ENCODE measurements at places on chromosomes 11 and 22. TPM values are rescaled to one million over a fixed set of nuclear protein-coding genes. Genes with fewer than 3 reads are reported as not detected.

The TSG101 gene
- 72.8 TPM for total RNA-seq

The APOL5 gene
- not detected for total RNA-seq

The OR2AT4 gene
- not detected for total RNA-seq

The SPI1 gene
- total RNA-seq, result 15.2 TPM

The CARD16 gene
- total RNA-seq, result 5.9 TPM

The FIBIN gene
- 41.6 TPM for total RNA-seq

The SERPIND1 gene
- total RNA-seq, result 0.29 TPM

DNA sequence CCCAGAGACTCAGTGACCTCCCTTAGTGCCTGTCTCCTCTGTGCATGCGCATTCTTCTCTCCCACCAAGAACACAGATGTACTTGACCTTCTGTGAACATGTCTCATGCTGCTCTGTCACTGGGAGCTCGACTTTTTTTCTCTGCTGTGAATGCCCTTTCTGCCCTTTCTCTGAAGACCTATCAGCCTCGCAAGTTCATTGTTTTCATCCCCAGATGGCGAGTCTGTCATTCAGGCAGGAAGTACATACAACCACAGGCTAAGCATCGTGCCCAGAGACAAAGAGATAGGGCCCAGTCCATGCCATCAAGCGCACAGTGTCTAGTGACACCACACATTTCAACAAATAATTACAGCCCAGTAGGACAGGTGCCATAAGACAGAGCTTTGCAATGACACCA lies 50.4 kb upstream of the RAB1B start:
- no peak for DNase-seq
- H3K27me3 ChIP-seq, result no peaks in the 10 kb centered on the region
- H3K4me3 ChIP-seq, result no peak overlapping the region
- no peak overlapping the region for H3K27ac ChIP-seq
- peaks cover 3% of the 10 kb centered on the region for H3K36me3 ChIP-seq
- no peaks in the 10 kb centered on the region for H3K4me1 ChIP-seq

GRCh38 chr11:11471201-11471600 lies 118.2 kb upstream of the CSNK2A3 start:
- no peak for DNase-seq
- H3K27me3 ChIP-seq, result no peaks in the 10 kb centered on the region
- H3K4me3 ChIP-seq, result no peak overlapping the region
- no peaks in the 10 kb centered on the region for H3K36me3 ChIP-seq
- no peaks in the 10 kb centered on the region for H3K4me1 ChIP-seq

GRCh38 chr11:8709002-8709672 lies 26.5 kb downstream of the RPL27A start:
- H3K4me1 ChIP-seq, result peaks cover 2% of the 10 kb centered on the region
- H3K4me3 ChIP-seq, result no peak overlapping the region
- peak; percentile 96 for DNase-seq
- peak overlapping the region; percentile 98 for H3K27ac ChIP-seq

DNA sequence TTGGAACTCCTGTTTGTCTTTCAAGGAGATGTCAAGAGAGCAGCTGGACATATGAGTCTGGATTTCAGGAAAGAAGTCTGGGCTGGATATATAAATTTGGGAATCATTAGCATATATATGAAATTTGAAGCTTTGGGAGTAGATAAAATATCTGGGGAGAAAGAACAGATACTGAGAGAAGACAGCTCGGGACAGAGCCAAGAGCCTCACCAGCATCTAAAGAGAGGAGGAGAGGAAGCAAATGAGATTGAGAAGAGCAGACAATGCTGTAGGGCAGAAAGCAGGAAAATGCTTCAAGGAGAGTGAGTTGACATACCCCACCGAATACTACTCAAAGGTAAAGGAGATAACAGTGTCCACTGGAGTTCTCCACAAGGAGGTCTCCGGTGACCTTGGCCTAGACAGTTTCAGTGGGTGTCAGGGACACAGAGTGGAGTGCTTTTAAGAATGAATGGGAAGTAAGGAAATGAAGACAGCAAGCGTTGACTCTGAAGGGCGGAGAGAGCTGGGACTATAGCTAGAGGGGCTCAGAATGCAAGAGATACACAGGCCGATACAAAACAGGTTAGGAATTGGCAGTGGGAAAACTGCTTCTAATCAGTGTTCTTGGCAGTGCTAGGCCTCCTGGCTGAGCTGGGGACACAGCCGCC lies 862 bp downstream of the APBB1 start:
- DNase-seq, result no peak
- H3K27me3 ChIP-seq, result no peaks in the 10 kb centered on the region
- H3K27ac ChIP-seq, result peak overlapping the region; percentile 87
- peaks cover 5% of the 10 kb centered on the region for H3K4me1 ChIP-seq
- no peaks in the 10 kb centered on the region for H3K36me3 ChIP-seq

DNA sequence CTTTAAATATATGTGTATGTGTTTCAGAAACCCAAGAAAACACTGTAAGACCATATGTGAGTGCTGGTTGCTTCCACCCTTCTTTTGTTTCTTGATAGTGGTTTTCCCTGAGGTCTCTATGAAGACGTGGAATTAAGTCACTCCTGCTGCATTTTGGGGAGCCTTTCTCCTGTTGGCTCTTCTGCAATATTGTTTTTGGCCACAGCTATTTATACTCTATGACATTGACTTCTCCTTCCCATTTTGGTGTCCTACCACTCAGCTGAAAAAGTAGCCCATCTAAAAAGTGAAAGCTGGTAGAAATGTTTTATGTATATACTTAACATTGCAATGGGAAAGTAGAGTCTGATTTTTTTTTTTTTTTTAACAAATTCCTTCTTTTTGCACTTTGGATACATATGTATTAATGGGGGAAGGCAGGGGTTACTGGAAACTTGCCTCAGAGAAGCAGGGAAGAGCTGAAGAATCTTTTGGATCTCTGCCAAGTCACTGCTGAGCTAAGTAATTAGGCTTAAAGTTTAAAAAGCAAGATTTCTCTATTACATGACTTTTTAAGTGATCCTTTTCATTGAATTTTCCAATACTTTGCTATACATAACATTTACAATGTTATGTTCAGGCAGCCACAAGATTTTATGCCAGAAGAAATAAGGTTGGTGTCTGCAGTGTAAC lies 1.8 kb downstream of the TTC17 start:
- H3K27me3 ChIP-seq, result no peaks in the 10 kb centered on the region
- H3K36me3 ChIP-seq, result no peaks in the 10 kb centered on the region
- no peak for DNase-seq
- H3K4me3 ChIP-seq, result no peak overlapping the region

DNA sequence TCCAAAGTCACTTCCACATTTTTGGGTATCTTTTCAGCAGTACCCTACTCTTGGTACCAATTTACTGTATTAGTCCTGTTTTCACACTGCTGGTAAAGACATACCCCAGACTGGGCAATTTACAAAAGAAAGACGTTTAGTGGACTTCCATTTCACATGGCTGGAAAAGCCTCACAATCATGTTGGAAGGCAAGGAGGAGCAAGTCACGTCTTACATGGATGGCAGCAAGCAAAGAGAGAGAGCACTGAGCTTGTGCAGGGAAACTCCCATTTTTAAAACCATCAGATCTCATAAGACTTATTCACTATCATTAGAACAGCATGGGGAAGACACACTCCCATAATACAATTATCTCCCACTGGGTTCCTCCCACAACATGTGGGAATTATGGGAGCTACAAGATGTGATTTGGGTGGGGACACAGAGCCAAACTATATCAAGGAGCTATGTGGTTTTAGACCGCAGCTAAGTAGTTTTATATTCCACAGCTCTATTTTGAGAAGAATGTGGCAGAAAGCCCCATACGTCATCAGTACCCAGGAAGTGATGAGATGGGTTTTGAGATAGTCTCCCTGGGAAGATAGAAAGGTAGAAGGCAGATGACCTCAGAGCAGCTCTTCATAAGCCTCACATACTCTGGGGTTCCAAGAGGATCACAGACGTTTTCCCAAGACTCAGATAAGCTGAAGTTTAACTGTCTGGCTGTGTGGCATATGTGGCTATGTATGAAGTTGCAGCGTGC lies 96.3 kb downstream of the APIP start:
- H3K27me3 ChIP-seq, result no peaks in the 10 kb centered on the region
- no peak overlapping the region for H3K4me3 ChIP-seq

GRCh38 chr11:115170133-115170815 lies 333.9 kb downstream of the CADM1 start:
- no peak overlapping the region for H3K4me3 ChIP-seq
- H3K27me3 ChIP-seq, result peaks cover 9% of the 10 kb centered on the region
- no peaks in the 10 kb centered on the region for H3K36me3 ChIP-seq
- no peak overlapping the region for H3K27ac ChIP-seq
- no peaks in the 10 kb centered on the region for H3K4me1 ChIP-seq

GRCh38 chr11:17718510-17718962 lies 835 bp upstream of the MYOD1 start:
- H3K27me3 ChIP-seq, result peaks cover 84% of the 10 kb centered on the region
- H3K27ac ChIP-seq, result no peak overlapping the region
- no peak overlapping the region for H3K4me3 ChIP-seq

GRCh38 chr11:119716582-119717498 lies 12.2 kb downstream of the NECTIN1 start:
- H3K27me3 ChIP-seq, result no peaks in the 10 kb centered on the region
- peaks cover 8% of the 10 kb centered on the region for H3K4me1 ChIP-seq

- H3K4me3 ChIP-seq, result no peak overlapping the region
- H3K27ac ChIP-seq, result no peak overlapping the region
- no peak for DNase-seq
- no peaks in the 10 kb centered on the region for H3K36me3 ChIP-seq
These were observed 87.8 kb upstream of the NNMT start for GRCh38 chr11:114208377-114208776.

- H3K4me3 ChIP-seq, result peak overlapping the region; percentile 90
- no peaks in the 10 kb centered on the region for H3K27me3 ChIP-seq
- H3K36me3 ChIP-seq, result no peaks in the 10 kb centered on the region
- H3K4me1 ChIP-seq, result peaks cover 8% of the 10 kb centered on the region
These were observed 1.6 kb downstream of the IPO7 start for GRCh38 chr11:9386086-9386485.

DNA sequence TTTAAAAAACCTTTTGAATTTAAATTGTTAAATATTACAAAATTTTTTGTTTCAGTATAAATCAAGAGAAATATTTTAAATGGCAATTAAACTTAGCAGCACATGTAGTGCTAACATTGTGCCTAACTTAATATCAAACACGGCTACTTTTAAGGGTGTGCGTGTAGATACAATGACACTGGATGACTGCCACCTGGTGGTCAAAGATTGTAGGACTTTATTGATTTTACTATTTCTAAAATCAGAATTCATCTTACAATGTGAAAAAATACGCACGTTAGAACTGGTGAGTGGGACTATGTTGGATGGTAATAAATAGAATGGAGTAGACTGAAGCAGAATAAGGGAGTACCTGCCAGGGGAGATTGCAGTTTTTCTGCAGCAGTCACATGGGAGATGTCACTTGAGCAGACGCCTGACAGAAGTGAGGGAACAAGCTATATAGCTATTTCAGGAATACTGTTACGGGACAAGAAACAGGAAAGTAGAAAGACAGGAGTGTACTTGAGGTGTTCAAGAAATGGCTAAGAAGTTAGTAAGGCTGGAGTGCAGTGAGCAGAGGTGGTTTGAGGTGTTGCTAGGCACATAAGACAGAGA lies 52.9 kb downstream of the UVRAG start:
- H3K27me3 ChIP-seq, result no peaks in the 10 kb centered on the region
- DNase-seq, result no peak
- H3K36me3 ChIP-seq, result no peaks in the 10 kb centered on the region
- no peaks in the 10 kb centered on the region for H3K4me1 ChIP-seq
- no peak overlapping the region for H3K27ac ChIP-seq

GRCh38 chr11:75786101-75786736 lies 17.6 kb downstream of the DGAT2 start:
- H3K4me3 ChIP-seq, result no peak overlapping the region
- H3K4me1 ChIP-seq, result no peaks in the 10 kb centered on the region
- H3K27me3 ChIP-seq, result no peaks in the 10 kb centered on the region
- no peaks in the 10 kb centered on the region for H3K36me3 ChIP-seq
- no peak for DNase-seq

- no peak for DNase-seq
- H3K36me3 ChIP-seq, result no peaks in the 10 kb centered on the region
- H3K27ac ChIP-seq, result peak within 1 kb of the TSS; percentile 67
- no peaks in the 10 kb centered on the region for H3K27me3 ChIP-seq
- H3K4me1 ChIP-seq, result peaks cover 5% of the 10 kb centered on the region
These were observed at the start of gene MN1 for GRCh38 chr22:27801616-27802345. MN1 (minus strand) TSS chr22:27801756; CDS start chr22:27800543, 1,213 bp downstream.

DNA sequence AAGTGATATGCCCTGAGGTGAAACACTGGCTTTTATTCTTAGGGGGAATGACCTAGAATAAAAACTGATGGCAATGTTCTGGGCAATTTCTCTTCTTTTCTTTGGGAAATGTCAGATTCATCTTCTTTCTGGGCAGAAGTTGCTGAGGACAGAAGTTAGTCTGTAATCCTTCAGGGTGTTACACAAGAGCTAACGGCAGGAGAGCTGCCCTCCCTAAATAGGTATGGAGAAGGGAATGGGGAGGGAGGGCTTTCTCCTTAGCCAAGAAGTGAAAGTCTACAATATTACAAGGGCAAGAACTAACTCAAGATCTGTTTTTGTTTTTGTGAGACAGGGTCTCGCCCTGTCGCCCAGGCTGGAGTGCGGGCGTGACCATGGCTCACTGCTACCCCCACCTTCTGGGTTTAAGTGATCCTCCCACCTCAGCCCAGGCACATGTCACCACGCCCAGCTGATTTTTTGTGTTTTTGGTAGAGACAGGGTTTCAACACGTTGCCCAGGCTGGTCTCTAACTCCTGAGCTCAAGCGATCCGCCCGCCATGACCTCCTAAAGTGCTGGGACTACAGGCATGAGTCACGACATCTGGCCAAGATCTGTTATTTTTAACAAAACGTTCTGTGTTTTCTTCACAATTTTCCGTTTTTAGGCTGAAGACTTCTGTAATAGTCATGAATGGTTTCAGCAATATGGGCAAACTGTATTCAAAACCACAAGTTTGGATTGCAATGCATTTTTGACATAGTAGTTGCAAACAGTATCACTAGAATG lies 7.2 kb downstream of the PIWIL4 start:
- no peak for DNase-seq
- no peaks in the 10 kb centered on the region for H3K27me3 ChIP-seq
- no peaks in the 10 kb centered on the region for H3K36me3 ChIP-seq
